Liver (tissue), 10 donors: ENCODE measurements at places on chromosomes 16 and 17.

DNA sequence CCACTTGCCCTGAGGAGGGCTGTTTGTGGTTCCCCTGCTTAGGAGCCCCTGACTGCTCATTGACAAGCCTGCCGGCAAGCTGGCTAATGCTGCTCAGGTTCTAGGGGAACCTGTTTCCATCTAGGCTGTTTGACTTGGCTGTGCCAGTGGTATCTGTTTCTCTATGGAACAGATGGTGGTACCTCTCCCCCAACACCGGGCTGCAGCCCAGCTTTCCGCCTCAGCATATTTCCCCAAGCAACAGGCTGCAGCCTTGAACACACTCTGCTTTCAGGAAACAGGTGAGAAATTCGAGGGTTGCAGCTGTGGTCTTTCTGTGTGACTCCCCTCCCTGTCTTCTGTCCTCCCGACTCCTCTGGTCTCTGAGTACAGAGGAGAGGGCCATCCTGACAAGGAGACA, 132.3 kb downstream of the TMEM132E start:
- DNase-seq: no peak

DNA sequence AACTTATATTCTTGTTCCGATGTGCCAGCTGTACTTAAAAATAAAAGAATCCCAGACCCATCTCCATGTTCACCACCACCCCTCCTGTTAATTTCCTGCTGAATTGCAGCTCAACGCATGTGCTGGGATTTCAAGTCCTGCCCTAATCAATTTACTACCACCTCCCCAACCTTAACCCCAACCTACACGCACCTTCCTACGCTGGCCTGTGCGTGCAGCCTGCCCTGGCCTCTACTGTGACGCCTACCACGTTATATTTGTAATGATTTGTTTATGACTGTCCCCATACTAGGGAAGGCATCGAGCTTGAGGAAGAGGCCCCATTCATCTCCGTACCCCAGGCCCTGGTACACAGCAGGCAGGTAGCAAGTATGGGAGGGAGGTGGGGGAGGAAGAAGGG, 251.1 kb downstream of the MRTFB start:
- no peak for DNase-seq

DNA sequence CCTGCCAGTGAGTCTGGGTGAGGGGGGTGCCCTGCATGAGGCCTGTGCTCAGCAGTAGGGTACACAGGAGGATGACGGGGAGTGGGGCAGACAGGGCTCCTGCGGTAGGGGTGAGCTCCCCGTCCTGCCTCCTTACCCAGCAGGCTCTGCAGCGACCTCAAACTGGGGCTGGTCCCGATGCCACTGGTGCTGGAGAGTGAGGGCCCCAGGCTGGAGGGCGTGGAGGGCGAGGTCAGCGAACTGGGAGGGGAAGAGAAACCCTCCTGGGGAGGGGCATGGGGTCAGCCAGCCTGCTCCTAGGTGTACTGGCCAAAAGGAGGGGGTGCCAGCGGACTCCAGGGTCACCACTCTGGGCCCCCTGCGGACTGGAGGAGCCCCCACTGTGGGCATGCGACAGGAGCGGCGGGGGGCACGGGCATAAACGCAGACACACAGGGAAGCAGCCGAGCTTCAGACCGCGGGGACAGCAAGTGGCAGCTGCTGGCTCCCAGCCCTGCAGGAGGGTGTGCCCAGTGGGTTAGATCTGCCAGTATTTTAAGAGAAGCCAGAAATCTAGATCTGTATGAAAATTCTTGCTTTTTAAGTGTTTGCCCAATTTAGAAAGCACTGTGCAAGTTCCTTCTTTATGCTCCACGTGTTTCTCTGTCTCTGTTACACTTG, 9.0 kb upstream of the VASN start:
- DNase-seq: no peak

GRCh38 chr16:64394061-64394460, 727.8 kb downstream of the CDH11 start:
- DNase-seq: no peak

GRCh38 chr16:4640572-4641305, 16.1 kb downstream of the MGRN1 start:
- no peak for DNase-seq

DNA sequence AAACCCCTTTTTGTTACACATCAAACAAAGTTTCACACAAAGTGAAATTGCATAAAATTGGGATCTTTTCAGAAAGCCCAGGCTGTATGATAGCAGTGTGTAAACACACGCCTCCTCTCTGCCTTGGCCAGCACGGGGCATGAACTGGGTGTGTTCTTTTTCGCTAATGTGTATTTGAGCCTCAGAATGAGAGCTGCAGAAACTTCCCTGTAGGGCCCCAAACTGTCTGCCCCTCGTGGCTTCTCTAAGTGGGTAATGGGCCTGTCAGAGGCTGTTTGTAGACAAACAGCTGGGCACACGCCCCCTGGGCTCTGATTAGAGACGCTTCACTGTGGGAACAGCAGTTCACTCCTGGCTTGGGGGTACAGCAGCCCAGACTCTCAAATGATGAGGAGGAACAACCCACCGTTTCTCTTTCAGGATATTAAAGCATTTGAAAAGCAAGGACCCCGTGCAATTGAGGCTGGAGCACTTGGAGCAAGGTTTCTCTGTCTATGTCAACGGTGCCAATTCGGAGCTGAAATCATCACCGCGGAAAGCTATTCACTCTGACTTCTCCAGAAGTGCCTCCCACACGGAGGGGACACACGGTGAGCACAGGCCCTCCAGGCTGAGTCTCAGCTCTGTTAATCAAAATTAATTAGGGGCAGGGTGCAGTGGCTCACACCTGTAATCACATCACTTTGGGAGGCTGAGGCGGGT, 78.4 kb downstream of the KATNIP start:
- no peak for DNase-seq

DNA sequence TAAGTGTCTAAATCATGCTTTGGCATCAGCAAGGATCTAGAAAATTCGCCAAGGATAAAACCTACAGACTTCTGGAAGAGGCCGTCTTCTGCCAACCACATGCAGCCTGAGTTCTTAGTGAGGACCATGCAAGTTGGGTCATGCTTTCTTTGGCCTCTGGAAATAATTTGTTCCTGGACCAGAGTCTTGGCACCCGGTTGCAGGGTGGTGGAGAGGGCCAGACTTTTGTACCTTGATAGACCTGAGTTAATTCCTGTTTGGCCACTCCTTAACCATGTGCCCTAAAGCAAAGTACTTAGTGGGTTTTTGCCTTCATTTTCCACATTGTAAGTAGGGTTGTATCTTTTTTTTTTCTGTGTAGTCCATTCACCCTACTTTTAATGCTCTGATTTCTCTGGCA, 283.4 kb upstream of the IRX5 start:
- DNase-seq: no peak

DNA sequence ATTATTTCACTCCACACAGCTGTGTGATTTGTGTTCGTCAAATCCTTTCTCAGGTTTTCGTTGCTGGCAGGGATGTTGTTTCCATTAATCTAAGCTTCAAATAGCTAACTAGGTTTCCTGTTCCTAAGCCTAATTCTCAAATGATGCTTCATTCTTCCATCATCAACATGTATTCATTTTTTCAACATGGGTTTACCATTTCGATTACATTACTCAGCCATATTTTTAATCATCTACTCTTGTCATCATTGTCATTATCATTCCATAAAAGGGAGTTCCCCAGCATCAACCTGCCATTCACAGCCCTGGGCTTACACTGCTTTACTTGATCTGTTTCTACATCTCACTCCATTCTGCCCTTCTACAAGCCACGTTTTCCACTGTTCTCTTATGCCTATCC, 33.3 kb upstream of the ANKFN1 start:
- DNase-seq: no peak
